ENCODE measurements at places on chromosomes 11 and 22.

GRCh38 chr22:49255154-49255553 lies 572.5 kb downstream of the BRD1 start:
- DNase-seq = no peak
- H3K4me1 ChIP-seq = no peaks in the 10 kb centered on the region
- H3K36me3 ChIP-seq = no peaks in the 10 kb centered on the region
- no peaks in the 10 kb centered on the region for H3K27me3 ChIP-seq
- no peak overlapping the region for H3K4me3 ChIP-seq

DNA sequence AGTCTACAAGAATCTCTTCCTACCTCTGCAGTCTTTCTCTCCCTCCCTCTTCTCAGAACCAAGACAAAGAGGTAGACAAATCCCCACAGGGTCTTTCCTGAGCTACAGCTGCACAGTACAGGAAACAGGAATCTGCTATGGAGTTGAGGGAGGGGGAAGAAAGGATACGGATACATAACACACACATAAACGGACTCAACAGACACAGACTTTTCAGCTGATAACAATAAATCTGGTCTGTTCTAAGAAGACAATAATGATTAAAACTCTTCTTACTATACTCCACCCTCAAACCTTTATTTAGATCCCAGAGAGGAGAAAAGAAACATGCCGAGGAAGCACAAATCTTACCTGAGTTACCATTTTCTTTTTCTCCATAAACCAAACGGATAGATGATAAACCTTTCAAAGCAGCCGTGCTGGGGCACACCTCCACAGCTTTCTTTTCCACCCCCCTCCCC lies 122.2 kb downstream of the APOL5 start:
- H3K4me3 ChIP-seq = peak overlapping the region; percentile 3
- DNase-seq = no peak
- H3K4me1 ChIP-seq = peaks cover 3% of the 10 kb centered on the region

GRCh38 chr11:16863389-16863788 lies 124.9 kb downstream of the C11orf58 start:
- H3K4me1 ChIP-seq = peaks cover 2% of the 10 kb centered on the region
- no peaks in the 10 kb centered on the region for H3K36me3 ChIP-seq
- no peak overlapping the region for H3K27ac ChIP-seq
- H3K4me3 ChIP-seq = no peak overlapping the region
- no peaks in the 10 kb centered on the region for H3K27me3 ChIP-seq
- no peak for DNase-seq

DNA sequence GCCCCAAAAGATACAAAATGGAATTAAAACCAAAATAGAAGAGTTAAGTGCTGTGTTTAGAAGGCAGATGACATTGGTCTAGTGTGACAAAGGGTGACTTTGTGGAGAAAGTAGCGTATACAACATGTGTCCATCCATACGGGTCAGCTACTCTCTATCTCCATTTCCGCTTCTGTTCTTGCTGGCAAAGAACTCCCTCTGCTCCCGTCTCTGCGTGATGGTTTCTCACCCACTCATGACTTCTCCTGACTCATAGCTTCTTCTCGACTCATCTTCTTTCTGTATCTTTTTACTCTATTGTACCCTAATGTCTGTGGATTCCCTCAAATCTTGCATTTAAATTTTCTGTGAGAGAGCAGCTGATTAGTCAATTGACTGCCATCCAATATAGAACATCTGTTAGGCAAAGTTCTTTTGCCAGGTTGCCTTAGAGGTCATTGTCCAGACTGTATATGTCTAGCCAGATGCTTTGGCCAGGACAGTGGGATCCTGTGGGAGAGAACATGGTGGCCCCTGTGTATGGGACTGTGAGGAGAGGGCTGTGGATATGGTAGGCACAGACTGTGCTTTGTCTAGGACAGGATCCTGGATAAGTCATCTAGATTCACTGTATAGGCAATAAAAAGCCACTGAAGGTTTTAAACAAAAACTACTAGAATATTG lies 28.4 kb downstream of the MMP13 start:
- no peaks in the 10 kb centered on the region for H3K4me1 ChIP-seq
- no peak for DNase-seq
- H3K27me3 ChIP-seq = peaks cover 4% of the 10 kb centered on the region

DNA sequence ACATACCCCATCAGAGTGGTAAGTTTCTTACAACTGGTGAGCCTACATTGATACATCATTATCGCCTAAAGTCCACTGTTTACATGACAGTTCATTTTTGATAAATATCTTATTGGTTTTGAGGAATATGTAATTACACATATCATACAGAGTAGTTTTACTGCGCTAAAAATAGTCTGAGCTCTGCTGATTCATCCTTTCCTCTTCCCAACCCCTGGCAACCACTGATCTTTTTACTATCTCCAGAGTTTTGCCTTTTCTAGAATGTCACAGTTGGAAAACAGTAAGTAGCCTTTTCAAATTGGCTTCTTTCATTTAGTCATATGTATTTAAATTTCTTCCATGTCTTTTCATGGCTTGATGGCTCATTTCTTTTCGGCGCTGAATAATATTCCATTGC lies 112.8 kb downstream of the LARGE1 start:
- H3K27me3 ChIP-seq = no peaks in the 10 kb centered on the region
- DNase-seq = no peak
- H3K4me3 ChIP-seq = no peak overlapping the region
- no peak overlapping the region for H3K27ac ChIP-seq
- no peaks in the 10 kb centered on the region for H3K36me3 ChIP-seq
- no peaks in the 10 kb centered on the region for H3K4me1 ChIP-seq

DNA sequence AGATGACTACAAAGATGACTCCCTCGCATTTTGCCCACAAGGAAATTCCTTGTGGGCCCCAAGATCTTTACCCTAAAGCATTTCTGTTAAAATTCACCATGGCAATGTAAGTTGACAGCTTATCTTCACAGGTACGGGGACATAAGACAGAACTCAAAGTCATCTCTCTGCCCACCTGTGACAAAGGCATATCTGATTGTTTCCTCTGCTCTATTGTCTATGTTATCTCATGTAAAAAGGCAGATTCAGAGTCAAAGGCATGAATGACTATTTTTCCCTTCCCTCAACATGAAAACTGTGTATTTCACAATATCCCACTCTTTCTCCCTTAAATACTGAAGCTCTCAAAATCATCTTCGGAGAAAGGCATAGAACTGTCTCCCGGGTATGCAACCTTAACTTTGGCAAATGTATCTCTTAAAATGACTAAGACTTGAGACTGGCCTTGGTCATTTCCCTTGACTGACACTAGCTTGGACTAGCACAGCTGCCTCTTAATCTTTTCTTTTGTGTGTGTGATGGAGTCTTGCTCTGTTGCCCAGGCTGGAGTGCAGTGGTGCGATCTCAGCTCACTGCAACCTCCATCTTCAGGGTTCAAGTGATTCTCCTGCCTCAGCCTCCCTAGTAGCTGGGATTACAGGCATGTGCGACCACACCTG lies 103.2 kb downstream of the MICAL3 start:
- DNase-seq = no peak
- no peaks in the 10 kb centered on the region for H3K36me3 ChIP-seq
- H3K27ac ChIP-seq = no peak overlapping the region
- no peak overlapping the region for H3K4me3 ChIP-seq

DNA sequence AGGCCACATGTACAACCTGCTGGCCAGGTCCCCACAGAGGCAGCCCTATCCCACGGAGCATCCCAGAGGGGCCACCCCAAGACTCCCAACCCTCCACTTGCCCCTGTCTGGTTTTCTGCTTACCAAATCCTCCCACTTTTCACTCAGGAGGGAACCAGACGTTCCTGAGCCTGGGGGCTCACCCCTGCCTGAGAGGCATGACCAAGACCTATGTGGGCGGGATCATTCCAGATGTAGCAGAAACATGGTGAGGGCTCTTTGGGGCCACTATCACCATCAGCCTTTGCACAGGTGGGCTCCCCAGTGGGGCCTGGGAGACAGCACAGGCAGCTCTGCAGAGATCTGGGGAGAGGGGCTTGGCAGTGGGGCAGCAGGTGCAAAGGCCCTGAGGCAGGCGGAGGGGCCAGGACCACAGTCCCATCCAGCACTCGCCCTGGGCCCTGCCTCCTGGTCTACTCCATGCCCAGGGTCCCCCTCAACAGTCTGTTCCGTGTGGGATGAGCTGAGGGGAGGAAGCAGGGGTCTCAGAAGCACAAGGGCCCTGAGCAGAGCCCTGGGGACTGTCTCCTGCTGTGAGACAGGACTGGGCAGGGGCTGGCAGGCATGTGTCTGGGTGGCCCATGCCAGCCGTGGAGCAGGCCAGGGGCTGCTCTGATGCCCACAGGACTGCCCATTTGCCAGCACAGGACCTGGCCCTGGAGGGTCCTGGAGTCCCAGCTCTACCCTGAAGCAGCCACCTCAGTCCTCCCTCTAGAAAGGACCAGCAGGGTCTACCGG lies 9.4 kb downstream of the PIM3 start:
- H3K4me1 ChIP-seq = peaks cover 7% of the 10 kb centered on the region
- H3K36me3 ChIP-seq = no peaks in the 10 kb centered on the region
- H3K27ac ChIP-seq = peak overlapping the region; percentile 90
- H3K27me3 ChIP-seq = no peaks in the 10 kb centered on the region
- DNase-seq = no peak

GRCh38 chr22:46056546-46057245 lies 79.7 kb upstream of the WNT7B start:
- no peak overlapping the region for H3K4me3 ChIP-seq
- H3K4me1 ChIP-seq = peaks cover 25% of the 10 kb centered on the region
- H3K27ac ChIP-seq = peak overlapping the region; percentile 20
- H3K36me3 ChIP-seq = no peaks in the 10 kb centered on the region
- DNase-seq = peak; percentile 10

- H3K36me3 ChIP-seq = peaks cover 9% of the 10 kb centered on the region
- no peak overlapping the region for H3K27ac ChIP-seq
- no peak overlapping the region for H3K4me3 ChIP-seq
- DNase-seq = no peak
These were observed 76.0 kb downstream of the MRTFA start for GRCh38 chr22:40560551-40560950.

DNA sequence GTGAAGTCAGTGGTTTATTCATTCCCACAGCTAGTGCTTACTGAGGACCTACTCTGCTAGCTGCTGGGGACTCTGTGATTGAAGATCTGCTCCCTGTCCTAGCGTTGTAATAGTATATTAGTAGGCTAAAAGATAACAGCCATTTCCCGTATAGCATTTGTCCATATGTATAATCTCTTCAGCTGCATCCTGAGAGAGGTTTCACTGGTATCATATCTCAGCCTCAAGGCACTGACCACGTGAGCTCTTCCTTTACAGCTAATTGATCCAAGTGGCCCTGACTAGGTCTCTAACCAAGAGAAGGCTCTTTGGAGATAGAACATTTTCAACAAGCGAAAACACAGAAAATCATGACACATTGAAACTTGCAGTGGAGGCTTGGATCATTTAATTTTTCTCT lies 110.2 kb downstream of the APIP start:
- H3K27me3 ChIP-seq = peaks cover 26% of the 10 kb centered on the region
- no peak overlapping the region for H3K4me3 ChIP-seq
- H3K27ac ChIP-seq = no peak overlapping the region
- no peak for DNase-seq

DNA sequence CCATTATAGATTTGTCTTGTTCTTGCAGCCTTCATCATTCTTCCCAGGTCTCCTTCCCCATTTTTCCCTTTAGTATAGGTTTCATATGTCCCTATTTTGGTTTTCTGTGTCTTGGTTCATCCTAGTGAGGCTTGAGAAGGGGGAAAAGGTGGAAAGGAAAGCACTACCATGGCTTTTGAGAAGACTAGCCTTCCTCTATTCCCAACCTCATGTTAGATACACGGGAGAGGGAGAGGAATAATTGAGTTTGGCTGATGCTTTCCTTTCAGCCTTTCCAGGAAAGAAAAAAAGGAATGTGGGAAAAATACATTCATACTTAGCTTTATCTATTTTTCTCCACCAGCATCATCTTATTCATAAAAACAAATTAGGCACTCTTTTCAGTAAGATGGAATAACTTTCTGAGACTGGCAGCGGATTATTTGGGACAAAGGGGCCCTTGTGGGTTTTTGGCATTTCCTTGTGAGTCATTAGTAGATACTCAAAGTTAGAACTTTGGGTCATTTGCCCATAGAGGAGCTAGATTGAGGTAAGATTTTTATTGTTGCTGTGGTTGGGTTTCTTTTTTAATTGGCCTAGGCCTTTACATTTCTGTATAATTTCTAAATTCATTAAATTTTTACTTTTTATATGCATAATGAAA lies 23.8 kb downstream of the CAPRIN1 start:
- peaks cover 21% of the 10 kb centered on the region for H3K4me1 ChIP-seq
- no peak overlapping the region for H3K27ac ChIP-seq
- H3K4me3 ChIP-seq = no peak overlapping the region
- DNase-seq = no peak
- no peaks in the 10 kb centered on the region for H3K27me3 ChIP-seq

- H3K4me1 ChIP-seq = peaks cover 40% of the 10 kb centered on the region
- H3K36me3 ChIP-seq = peaks cover 58% of the 10 kb centered on the region
- no peaks in the 10 kb centered on the region for H3K27me3 ChIP-seq
- H3K27ac ChIP-seq = peak overlapping the region; percentile 52
- DNase-seq = no peak
These were observed 4.1 kb downstream of the WEE1 start for GRCh38 chr11:9577556-9577955.

DNA sequence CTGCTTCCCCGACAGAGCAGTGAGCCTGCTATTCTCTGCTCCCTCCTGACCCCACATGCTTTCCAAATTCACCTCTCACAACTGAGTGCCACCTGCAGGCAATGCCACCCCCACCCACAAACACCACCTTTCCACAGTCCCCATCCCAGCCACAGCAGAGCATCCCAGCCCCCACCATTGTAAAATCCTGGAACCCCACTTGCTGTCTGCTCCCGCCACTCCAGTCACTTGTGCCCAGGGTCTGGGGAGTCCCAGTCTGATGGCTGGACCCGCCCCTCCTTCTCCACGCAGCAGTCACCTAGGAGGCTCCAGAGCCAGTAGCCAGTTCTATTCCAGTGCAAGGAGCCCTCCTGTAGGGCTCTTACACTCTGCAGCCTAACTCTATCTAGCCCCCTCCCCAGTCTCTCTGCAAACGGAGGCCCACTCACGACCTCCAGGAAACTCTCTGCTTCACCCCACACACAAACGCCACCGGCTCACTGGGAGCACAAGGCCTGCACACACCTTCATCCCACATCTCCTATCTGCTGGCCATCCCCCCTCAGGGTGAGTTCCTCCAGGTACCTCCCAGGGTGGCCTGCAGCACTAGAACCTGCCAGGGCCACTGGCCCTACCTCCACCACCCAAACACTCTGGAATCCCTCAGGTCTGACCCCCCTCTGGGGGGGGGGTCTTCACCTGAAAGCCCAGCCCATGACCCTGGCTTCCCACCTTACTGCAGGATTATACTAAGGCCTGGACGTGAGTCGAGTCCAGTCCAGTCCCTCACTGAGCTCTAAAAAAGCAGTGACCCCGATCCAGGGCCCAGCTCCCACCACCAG lies 1.4 kb downstream of the GNB1L start:
- H3K27ac ChIP-seq = peak overlapping the region; percentile 95
- no peaks in the 10 kb centered on the region for H3K27me3 ChIP-seq
- peaks cover 36% of the 10 kb centered on the region for H3K4me1 ChIP-seq
- peaks cover 14% of the 10 kb centered on the region for H3K36me3 ChIP-seq
- H3K4me3 ChIP-seq = peak overlapping the region; percentile 98

Measured in activated naive CD8-positive, alpha-beta T cell treated with anti-CD3 and anti-CD28 coated beads, Interleukin-2, amount 10 ng/mL, durations not matched to agents 7 days and 5 days (primary cell).